ENCODE measurements at places on chromosomes 3 and 15.

- DNase-seq = no peak
These were observed 74.1 kb upstream of the POMGNT2 start for GRCh38 chr3:43180027-43180426.

DNA sequence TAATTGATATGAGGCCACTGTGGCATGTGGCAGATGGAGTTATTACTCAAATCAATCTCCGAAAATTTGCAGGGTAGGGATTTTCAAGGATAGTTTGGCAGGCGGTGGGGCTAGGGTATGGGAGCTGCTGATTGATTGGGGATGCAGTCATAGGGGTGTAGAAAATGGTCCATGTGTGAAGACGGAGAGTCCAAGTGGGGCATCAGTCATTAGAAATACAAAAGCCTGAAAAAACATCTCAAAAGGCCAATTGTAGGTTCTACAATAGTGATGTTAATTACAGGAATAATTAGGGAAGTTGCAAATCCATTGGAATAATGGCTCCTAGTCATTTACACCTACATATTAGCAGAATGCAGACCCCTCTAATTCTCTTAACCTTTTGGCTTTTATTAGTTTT lies 4.9 kb downstream of the LEKR1 start:
- DNase-seq = no peak

- no peak for DNase-seq
These were observed 74.0 kb downstream of the HERC1 start for GRCh38 chr15:63759752-63760151.

DNA sequence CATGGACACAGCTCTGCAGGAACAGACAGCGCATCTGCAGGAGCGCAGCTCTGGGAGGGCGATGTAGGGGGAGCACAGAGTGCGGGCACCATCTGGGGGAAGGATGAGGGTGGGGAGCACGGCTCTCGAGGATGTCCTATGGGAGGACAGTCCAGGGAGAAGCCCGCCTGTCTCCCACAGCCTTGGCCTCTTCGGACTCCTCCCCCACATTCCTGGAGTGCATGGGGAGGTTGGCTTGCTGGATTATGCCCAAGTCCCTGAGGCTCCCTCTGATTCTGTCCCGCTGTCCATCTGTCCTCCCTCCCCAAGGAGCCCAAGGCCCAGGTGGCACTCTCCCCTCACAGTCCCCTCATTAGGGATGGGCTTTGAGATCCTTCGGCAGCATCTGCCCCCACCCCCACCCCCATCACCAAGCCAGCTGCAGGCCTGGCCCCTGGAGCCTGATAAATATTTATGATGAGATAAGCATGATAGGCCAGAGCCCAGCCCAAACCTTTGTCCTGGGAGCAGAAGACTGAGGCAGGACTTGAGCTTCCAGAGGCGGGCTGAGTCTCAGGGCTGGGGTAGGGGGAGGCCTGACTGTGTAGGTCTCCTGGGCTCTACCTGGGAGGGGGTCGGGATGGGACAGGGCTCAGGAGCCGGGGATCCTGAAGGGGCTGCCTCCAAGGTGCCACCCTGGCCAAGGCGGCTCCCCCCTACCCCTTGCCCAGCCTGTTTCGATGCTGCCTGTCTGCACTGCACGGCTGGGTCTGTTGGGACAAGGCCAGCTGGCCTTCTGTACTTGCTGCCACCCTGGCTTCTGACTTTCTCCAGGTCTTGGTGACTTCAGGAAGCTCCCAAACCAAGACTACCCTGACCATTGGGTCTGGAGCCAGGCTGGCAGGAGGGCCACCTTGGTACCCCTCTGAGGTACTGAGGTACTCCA lies 28.6 kb upstream of the SEMA3F start:
- DNase-seq = peak; percentile 80

GRCh38 chr3:112497897-112498548 lies 1.2 kb downstream of the BTLA start:
- DNase-seq = no peak

- DNase-seq = no peak
These were observed 34.2 kb downstream of the GRIP2 start for GRCh38 chr3:14505803-14506500.

DNA sequence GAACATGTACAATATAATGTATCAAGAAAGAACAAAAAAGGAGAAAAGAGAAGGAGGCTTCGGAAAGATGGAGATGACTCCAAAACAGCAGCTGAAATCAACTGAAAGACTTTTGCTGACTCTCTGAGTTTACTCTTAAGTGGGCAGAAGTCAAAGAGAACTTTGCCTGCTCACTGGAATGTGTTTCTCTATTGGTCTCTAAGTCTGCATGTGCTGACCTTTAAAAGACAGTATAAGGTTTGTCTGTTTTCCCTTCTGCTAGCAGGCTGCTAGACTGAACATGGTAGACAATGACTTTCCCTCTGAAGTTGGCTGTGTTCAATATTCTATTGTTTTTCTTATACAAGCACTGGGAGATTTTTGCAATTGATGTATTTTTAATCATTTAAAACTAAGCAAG lies 7.2 kb upstream of the MAP4 start:
- DNase-seq = no peak

GRCh38 chr15:38636597-38636996 lies 72.0 kb upstream of the RASGRP1 start:
- DNase-seq = no peak

GRCh38 chr3:106699122-106699521 lies 678.1 kb upstream of the CCDC54 start:
- no peak for DNase-seq

GRCh38 chr3:27993051-27993450 lies 248.4 kb upstream of the CMC1 start:
- DNase-seq = no peak

Data from H7 (cell line).